Calu3 (cell line): ENCODE measurements at places on chromosomes 1 and 21. TPM values are rescaled to one million over a fixed set of nuclear protein-coding genes. Genes with fewer than 3 reads are reported as not detected.

The FAM177B gene
- total RNA-seq: 0.59 TPM in 1 of 2 replicates, not detected in the other

DNA sequence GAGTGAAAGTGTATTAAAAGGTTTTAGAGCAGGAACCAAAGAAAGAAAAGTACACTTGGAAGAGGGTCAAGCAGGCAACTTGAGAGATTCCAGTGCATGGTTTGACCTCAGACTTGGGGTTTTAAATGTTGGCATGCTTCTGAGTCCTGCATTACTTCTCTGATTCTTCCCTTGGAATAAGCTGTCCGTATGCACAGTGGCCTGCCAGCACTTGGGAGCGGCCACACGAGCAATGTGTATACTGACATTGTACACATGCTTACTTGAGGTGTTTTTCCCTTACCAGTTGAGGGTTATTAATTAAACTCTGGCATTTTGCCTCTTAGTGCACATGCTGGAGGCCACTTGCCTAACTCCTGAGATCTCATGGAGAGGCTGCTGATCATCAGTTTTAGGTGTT, 786.6 kb upstream of the RGS18 start:
- peak; percentile 6 for DNase-seq

DNA sequence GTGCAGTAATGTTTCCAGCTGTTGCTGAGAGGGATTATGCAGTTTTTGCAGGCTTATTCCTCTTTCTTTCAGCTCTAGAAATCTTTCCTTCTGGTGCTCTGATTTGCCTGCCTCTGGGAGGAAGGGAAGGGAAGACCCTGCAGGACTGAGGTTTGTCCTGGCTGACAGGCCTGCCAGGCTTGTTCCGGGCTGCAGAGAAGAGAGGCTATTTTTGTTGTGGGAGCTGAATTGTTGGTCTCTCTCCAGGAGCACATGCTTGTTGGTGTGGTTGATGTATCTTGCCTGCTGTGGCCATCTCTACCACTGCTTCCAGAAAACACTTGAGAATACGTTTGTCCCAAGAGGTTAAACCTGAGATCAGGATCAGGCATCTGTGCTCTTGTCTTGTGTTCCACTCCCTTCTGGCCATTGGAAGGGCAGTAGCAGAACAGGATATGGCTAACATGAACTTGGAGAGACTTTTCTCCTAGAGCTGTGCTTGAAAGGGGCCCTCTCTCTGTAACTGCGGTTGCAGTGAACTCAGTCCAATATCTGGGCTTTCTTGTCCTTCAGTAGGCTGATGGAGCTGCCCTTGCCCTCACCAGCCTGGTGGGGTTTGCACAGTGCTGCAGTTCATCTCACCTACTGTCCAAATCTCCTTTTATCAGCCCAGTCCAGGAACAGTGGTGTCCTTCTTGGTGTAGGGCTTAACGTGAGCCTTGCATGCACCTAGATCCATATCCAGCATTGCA, 21.5 kb upstream of the SLC25A34 start:
- DNase-seq: no peak

The VHLL gene
- total RNA-seq: 0.81 and 1.5 TPM in 2 replicates

DNA sequence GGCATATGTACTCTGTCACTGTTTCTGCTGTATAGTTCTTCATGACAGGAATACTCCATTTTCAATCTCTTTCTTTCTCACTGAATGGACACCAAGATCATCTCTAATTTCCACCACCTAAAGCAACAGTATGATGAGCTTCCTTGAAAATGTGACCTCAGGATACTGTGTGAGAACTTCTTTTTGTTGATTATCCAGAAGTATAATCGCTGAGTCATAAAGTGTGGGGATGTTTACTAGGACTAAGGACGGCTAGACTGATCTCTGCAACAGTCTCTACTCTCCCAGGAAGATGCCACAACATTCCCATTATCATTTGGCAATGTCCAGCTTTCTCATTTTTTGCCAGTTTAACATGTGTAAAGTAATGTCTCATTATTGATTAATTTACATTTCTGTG, 70.3 kb downstream of the TNFSF18 start:
- no peak for DNase-seq
